ENCODE measurements at places on chromosomes 3 and 15.

- DNase-seq = peak; percentile 94
Measured at GRCh38 chr15:73941044-73941443, 14.8 kb downstream of the LOXL1 start.

DNA sequence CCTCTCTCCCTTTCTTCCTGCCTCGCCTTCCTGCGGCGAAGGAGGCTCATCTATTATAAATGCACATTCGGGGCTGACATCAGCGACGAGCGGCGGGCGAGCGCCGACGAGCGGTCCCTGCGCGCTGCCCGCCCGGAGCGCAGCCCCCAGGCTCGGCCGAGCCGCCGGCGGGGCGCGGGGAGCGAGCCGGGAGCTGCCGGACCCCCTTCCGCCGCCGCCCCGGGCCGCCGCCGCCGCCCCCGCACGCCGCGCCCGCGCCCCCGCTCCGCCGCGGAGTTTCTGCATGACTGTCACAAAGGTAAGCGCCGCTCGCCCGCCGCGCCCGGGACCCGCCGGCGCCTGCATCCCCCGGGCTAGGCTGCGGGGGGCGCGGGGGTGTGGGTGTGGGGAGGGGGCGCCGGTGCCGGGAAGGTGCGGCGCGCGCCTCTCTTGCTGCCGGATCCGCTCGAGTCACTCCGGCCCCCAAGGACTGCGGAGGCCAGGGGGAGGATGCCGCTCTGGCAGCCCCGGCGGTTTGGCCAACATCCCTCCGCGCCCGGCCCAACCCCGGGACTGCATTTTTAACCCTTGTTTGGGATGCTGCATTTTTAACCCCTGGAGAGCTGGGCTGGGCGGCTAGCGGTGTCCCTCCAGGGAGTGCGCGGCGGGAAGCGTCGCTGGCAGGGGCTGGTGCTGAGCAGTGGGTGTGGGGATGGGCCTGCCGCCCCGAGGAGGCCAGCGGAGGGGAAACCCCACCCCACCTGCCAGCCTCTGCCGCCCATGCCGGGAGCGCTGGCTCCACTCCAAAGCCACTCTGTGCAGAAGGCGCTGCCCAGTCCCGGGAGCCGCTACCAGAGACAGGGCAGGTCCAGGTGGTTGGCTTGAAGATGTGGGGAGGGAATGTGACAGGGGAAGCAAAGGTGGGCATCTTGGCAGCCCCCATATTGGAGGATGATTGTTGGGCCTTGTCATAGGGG is at the start of gene CORO2B:
Gene CORO2B, plus strand, starts transcription at position 14 of the 956 bp plus-strand sequence. Its CDS starts 270 bp downstream, at position 284.
- DNase-seq = peak; percentile 41

- no peak for DNase-seq
Measured at GRCh38 chr15:59276225-59277178, 69.9 kb downstream of the LDHAL6B start.

- no peak for DNase-seq
Measured at GRCh38 chr15:34952481-34952880, 17.1 kb downstream of the AQR start.

DNA sequence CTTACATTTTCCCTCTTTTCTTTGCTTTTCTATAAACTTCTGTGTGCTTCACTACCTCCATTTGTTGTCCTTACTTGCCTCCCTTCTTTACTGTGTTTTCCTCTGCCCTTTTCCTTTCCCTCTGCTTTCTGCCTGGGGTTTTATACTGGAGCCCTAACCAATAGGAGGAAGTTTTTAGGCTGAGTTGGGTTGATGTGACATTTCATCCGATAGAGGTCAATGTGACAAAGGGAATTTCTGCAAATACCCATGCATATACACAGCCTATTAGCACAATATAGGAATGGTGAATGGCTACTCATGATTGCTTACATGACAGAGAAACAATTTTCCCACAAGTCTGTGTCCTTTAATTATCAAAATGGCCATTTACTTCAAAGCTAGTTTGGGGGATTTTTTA is 153.0 kb upstream of the ARPP21 start:
- DNase-seq = no peak

GRCh38 chr3:182124187-182124586 is 412.5 kb downstream of the SOX2 start:
- DNase-seq = no peak

GRCh38 chr3:167493244-167493643 is 19.4 kb upstream of the SERPINI2 start:
- DNase-seq = no peak

DNA sequence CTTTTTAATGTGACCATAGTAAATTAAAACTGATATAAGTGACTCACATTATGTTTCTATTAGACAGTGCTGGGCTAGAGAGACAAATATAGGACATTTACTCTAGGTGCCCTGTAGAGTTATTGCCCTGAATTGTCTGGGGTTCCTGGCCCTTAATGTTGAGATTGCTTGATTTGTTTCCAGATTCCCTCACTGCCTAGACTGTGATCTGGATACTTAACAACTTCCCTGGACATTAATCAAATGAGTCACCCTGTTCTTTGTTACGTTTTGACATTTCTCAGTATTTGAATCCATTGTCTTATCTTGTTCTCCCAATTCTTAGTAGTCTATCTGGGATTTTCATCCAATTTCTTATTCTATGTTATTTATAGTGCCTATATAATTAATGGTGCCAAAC is 65.8 kb downstream of the DTWD1 start:
- DNase-seq = peak; percentile 45

DNA sequence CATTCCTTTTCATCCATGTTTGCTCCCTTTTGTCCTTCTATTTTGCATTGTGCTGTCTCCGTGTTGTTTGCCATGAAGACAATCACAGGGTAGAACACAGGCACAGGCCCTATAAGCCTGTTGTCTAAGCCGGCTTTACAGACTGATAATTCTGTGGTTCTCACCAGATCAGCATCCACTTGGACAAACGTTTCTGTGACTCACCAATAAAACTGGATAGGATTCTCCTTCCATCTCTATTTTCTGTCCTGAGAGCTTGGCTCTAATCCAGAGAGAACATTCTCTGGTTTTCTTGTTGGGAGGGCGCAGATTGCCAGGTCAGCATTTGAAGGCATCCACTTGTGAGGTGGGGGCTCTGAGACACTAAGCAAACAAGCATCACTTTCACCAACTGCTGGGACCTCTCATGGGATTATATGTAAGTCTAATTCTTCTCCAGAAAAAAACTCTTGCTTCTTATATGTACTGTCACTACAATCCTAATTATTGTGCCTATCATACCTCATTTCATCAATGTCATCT is 101.6 kb downstream of the ERC2 start:
- no peak for DNase-seq

DNA sequence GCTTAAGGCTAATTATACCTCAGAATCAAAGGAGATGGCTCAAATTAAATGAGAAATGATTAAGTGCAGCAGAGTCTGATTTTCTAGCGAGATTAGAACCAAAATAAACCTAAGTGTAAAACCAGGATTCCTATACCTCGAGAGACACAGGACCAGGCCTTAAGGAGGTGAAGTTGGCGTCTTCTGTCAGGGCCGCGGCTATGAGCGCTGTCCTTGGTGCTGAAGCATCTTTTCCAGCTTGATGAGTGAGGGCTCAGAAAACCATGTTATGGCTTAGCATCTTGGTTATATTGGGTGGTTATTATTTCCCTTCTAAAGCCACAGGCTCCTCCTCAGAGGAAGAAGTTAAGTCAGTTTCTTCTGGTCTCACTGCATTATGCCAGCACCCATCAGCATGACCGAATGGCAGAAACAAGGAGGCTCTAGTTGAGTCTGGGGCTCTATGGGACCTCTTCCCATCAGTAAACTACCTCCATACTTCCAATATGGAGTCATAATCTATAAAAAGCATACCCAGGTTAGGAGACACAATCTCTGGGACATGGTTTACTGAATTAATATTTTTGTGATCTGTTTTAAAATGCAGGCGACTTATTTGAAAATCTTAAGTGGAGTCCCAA is 120.1 kb upstream of the NMNAT3 start:
- peak; percentile 14 for DNase-seq

- DNase-seq = no peak
Measured at GRCh38 chr15:29039466-29040369, 153.9 kb downstream of the APBA2 start.
